ENCODE measurements at places on chromosomes 12 and 14.

DNA sequence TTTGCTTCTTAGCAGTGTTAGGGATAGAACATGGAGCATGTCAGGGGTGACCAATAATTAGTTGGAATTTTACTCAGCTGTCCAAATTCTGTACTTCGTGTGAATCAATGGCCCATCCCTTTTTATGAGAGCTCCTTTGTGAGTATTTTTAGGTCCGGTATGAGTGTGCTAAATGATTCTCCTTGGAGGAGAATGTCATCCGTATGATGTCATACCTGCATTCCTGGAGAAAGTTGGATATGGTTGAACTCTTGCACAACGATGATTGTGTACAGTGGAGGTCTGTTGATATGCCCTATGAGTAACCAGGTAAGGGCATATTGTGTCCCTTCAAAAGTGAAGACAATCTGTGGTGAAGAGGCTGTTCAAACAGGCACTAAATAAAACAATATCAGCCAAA, 400.8 kb downstream of the GXYLT1 start:
- DNase-seq = no peak

- DNase-seq = no peak
Measured at GRCh38 chr12:127240249-127240929, 1026.6 kb upstream of the TMEM132C start.

- no peak for DNase-seq
Measured at GRCh38 chr12:88253371-88253978, 111.4 kb downstream of the TMTC3 start.

DNA sequence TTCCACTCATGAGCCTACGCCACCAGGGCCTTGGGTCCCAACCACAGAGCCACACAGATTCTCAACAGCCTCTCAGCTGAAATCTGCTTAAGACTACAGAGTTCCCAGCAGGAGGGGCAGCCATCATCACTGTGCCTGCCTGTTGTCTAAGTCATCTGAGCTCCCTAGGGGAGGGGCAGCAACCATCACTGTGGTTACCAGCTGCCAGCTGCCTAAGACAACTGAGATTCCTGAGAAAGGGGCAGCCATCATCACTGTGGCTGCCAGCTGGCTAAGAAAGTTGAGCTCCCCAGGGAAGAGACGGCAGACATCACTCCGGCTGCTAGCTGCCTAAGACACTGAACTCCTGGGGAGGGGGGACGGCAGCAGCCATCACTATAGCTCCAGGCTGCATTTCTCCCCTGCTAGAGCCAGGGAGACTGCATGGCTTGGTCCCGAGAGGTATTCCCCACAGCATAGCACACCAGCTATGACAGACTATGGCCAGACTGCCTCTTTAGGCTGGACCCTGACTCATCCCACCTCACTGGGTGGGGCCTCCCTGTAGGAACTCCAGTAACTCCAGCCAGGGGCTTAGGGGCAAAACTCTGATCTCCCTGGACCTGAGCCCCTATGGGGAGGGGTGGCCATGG, 37.2 kb upstream of the C14orf132 start:
- no peak for DNase-seq

- no peak for DNase-seq
Measured at GRCh38 chr14:104037903-104038302, 47.6 kb upstream of the ASPG start.

- no peak for DNase-seq
Measured at GRCh38 chr14:99892406-99892805, 99.2 kb downstream of the EML1 start.

DNA sequence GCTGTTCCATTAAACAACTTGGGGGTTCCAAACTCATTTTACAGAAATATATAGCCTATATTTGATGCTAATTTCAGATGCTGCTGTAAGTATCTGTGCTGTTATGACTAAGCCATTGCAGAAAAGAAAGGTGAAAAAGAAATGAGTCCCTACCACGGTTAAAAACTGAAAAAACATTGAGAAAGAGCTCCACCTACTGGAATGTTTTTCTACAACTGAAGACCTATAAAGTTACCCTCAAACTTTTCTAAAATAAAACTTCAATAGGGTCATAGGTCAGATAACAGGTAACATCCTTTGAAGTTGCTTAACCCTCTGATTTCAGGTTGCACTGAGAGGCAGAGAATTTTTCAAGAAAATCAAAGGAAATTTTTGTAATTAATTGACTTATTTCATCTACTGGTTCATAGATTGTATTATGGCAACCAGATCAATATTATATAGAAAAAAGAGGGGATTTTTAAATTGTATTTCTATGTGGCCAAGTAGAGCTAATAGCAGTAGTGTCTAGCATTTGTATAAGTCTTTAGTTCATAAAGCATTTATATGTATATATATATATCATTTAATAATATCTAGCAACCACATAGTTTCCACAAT, 279.9 kb downstream of the RPS29 start:
- no peak for DNase-seq

DNA sequence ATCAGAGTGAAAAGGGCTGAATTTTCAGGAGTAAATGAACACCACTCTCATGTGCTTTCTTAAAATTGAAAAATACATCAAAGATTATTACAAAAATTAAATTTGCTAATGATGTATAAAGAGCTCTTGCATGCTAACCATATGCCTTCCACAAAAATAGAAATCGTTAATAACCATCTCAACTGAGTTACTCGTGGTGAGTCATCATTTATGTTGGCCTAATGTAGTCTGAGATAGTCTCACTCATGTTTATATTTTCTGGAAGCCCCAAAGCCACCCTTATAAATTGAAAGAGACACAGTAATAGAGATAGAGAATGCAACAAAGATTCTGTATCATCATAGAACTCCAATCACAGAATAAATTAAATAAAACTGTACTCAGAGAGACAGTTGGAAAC, 131.2 kb downstream of the KCNH5 start:
- no peak for DNase-seq

- DNase-seq = no peak
Measured at GRCh38 chr12:129530517-129530916, 373.3 kb downstream of the TMEM132D start.

DNA sequence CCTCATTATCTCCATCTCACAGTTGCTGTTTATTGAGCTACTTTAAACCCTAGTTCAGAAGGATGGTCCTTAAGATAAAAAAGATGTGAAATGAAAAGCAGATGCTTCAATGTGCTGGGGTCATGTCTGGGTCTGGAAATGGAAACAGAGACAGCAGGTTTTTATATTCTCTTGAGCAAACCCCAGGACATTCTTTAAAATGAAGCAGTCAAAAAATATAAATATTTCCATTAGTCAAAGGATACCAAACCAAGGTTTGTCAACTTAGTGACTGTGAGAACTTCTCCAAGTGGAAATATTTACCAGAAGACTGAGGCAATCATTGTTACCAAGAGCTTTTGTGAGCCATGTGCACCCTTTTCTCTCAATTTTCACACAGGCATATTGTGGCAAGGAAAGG, 102.5 kb upstream of the DIO2 start:
- no peak for DNase-seq

DNA sequence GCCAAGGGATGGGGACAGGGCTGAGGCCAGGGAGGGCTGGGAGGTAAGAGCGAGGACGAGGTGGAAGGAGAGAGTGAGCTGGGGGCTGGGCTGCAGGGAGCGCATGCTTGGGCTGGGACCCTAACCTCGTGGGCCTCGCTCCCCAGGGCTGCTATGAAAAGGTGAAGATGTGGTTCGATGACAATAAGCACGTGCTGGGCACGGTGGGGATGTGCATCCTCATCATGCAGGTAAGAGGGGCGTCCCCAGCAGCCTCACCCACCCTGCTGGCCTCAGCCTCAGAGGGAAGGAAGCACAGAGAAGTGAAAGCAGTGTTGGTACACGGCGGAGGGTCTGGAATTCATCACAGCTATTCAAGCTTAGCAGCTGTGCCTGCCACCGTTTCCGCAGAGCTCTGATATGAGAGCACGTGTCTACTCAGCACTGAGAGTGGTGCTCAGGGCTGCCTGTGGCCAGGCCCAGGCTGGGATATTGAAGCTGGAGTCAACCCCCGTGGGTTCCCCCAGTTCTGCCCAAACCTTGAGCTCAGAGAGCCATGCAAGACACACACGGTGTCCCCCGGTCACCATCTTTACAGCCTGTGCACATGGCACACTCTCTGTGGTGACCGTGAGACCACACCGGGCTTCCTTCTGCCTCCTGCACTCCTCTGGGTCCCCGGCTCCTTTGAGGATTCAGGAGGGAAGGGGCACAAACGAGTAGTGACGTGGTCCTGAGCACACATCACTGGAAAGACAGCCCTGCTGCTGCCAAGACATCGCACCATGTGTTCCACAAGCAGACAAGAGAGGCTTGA, 204.6 kb downstream of the TSPAN9 start:
- DNase-seq = no peak

- DNase-seq = no peak
Measured at GRCh38 chr12:124317400-124317799, 22.5 kb downstream of the RFLNA start.

- DNase-seq = no peak
Measured at GRCh38 chr14:74838166-74838565, 37.8 kb downstream of the PROX2 start.

DNA sequence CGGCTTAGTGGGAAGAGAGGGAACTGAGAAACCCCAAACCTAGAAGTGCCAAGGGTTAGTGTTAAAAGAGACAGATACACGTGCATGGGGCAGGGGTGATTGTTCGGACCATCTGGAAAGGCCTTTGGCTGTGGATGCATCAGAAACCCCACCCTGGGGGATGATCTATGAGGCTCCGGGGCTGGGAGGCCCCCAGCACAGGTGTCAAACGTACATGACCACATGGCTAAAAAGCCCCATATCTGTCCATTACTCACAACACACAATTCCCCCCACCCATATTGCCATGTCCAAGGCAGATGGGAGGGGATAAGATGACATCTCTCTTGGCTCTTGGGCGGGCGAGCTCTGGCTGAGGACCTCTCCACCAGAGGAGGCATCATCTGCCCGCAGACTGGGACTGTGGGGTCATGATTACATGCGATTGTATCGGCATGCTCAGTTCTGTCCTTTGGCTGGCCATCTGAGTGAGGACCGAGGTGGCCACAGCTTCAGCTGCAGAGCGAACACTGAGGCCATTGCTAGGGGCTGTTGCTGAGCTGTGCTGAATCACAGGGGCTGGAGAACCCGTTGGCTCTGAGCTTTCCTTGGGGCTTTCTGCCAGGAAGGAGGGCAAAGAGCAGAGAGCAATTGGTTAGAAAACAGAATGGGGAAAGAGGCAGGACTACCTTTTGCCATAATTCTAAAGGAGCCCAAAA, 9.6 kb upstream of the NPFF start:
- no peak for DNase-seq

GRCh38 chr12:89709995-89710872, 1.6 kb upstream of the ATP2B1 start:
- no peak for DNase-seq

- DNase-seq = no peak
Measured at GRCh38 chr12:96483116-96483515, 6.3 kb upstream of the CFAP54 start.

DNA sequence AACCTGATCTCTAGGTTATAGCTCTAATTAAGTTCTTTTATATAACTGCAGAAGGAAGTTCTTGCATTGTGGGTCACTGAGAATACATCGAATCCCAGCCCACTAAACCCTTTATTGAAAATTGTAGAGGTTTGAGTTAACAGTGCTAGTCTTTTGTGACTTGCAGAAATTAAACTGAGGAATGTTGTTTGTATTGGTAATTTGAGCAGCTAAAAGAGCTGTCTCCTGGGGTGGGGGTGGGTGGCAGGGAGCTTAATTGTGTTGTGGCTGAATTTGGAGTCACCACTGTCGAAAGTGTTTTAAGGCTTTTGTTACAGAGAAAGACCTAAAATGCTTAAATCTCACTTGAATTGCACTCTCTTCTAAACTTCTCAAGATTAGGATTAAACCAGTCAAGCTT, 3.2 kb upstream of the COX8C start:
- no peak for DNase-seq

DNA sequence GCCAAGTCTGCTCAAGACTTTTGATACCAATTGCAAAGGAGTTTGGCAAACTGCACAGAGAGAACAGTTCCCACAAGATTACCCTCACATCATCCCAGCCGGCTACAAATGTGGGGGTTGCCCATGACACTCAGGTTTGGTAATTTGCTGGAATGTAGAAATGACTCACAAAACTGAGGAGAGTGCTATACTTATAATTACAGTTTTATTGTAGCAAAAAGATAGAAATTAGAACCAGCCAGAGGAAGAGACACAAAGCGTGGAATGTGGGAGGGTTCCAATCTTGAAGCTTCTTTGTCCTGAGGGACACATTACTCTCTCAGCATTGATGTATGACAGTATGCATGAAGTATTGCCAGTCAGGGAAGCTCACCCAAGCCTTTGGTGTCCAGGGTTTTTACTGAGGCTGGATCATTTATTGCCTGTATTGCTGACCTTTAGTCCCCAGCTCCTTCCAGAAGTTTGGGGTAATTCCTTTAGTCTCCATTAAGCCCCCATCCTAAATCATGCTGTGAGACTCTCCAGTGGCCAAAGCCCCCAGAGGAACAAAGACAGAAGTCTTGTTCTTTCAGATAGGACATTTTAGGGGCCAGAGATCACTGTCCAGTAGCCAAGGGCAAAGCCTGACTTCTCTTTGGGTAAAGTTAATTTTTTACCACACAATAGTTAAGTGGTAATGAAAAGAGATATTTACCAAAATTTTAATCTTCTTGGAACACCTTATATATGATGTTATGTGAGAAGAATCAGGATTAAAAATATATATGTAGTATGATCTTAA, 9.9 kb downstream of the TBK1 start:
- no peak for DNase-seq

DNA sequence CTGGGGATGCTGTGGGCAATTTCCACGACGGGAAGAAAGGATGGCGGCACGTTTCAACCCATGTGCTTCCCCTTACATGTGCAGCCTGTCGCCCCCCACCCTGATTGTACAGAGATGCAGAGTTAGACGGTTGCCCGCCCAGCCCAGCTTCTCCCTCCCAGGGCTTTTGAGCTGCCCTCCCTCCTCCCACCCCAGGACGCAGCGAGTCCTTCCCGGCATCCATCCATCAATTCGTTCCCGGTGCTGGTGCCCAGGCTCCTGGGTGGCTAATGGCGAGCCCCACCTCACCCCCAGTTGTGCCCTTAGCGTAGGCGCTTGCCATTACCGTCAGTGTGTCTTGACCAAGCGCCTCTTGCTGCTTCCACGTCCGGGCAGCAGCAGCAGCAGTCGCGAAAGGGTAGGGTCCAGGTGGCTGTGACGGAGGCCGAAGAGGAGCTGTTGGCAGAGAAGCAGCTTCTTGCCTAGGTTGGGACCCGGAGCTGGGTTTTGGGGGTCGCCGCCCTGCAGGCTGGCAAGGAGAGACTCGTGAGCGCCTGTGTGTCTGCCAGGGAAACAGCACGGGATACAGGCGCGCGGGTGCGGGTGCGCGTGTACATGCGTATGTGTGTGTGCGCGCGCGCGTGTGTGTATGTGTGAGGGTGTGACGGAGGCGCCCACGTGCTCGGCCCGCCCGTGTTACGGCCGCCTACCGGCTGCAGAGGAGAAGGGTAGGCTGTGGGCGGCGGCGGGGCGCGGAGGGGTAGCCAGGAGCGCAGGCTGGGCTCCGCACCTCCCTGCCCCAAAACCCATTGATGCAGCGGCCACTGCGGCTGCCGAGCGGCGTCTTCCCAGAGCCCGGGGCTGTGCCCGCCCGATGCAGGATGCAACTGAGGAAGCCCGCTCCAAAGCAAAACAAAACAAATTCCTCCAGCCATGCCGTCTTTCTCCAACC, at the start of gene SLC6A15:
Gene SLC6A15, minus strand, starts transcription at position 602 of the 931 bp plus-strand sequence. CDS start 20,679 bp downstream, outside the sequence.
- DNase-seq = peak; percentile 82

Data from NCI-H510A (cell line).